Hematopoietic multipotent progenitor cell treated with erythropoietin and hydrocortisone succinate and interleukin-3 and kit ligand, for 15 days (in vitro differentiated cells): ENCODE measurements at places on chromosomes 12 and 14.
A peak's percentile ranks its signal among the peaks of the same experiment; 100 is the strongest.

DNA sequence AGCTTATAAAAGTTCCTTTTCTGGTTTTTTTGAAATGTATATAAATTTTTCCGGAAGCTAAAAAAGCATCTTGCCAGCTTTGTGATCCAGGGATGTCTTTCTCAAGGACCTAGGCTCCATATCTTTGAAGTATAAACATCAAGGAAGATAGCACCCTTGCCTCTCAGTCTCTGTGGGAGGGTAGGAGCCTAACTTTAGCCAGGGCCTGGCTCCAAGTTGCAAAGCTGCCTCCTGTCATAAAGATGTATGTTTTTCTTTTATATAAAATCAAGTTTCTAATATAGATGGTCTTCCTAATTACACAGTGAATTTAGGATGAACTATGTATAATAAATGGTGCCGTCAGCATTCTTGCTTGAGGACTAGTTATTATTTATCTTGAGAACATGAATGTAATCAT, 612.6 kb upstream of the USP15 start:
- no peak for DNase-seq

GRCh38 chr12:10612984-10613348, 443 bp downstream of the MAGOHB start:
- no peak for DNase-seq

DNA sequence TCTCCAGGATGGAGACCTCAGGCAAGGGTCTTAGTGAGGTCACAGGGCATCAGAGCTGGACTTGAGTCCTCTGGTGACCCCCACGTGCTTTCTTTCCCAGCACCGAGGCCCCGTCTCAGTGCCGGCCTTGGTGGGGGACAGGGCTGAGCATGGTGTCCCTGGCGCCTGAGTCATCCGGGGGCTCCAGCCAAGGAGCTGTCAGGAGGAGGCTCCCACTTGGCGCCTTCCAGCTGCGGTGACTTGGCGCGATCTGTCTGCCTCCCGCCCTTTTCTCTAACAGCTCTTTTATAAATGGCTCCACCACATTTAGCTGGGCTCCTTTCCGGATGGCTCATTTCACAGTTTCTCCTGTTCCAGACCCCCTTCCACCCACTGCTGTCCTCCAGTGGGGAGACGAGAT, 60.4 kb downstream of the PRMT8 start:
- DNase-seq: no peak

DNA sequence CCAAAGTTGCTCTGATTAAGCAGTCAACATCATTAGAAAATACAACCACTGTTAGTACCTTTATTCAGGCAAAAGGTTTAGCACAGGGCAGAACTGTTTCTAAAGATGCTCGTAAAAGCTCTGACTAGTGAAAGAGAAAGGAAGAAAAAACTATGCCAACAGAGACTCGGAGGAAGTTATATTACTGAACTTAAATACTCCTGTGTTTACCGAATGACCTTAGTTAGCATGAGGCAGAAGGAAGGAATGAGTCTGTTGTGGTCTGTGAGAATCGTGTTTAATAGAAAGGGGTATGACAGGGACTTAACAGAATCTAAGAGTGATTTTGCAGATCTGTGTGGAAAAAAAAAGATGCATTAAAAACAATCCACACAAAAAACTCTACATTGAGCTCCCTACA, 84.1 kb upstream of the OVCH1 start:
- DNase-seq: no peak

GRCh38 chr12:155646-156045, 58.3 kb downstream of the SLC6A12 start:
- DNase-seq: no peak

DNA sequence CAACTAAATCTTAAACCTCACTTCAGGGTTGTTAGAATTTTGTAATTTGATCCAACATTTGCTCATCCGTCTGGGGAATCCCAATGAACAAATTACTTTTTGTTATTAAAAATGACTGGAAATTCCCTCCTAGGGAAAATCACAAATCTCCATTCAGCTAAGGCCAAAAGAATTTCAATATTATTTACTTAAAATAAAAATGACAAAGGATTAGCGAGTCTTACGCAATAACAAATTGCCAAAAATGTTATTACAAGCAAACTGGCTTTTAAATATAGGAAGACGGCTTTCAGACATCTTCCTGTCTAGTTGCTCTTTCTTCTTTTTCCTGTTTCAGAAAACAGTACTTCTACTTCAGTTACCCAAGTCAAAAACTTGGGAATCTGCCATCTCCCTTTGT, 92.4 kb upstream of the TSPAN8 start:
- no peak for DNase-seq

DNA sequence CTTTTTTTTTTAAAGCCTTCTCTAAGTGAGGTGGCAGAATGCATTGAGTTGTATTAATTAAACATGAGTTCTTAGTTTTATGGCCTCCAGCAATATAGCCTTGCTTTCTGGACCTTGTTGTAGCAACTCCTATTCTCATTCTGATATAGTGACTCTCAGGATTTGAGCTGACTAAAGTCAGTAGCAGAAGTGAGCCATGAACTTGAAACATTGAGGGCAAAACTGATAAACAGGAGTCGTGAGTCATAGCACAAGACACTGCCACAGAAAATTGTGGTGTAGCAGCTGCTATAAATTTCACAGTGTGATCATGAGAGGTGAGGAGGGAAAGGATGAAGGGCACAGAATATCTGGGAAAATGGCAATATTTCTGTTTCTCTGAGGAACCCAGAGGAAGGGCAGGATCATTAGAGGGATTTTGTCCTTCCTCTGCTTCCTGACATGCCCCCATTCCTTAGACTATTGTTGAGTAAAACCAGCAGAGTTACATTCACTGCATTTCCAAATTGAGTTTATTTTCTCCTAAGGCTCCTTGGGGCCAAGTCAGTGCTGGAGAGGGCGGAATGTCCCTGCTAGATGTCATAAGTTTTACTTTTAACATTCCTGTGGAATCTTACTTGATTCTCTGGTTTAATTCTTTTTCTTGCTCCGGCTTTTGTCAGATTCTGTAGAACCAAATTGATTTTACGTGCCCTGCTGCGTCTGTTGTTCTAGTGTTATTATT, 7.5 kb downstream of the KLRG1 start:
- no peak for DNase-seq

GRCh38 chr12:129215556-129215955, 362.3 kb downstream of the GLT1D1 start:
- DNase-seq: no peak

DNA sequence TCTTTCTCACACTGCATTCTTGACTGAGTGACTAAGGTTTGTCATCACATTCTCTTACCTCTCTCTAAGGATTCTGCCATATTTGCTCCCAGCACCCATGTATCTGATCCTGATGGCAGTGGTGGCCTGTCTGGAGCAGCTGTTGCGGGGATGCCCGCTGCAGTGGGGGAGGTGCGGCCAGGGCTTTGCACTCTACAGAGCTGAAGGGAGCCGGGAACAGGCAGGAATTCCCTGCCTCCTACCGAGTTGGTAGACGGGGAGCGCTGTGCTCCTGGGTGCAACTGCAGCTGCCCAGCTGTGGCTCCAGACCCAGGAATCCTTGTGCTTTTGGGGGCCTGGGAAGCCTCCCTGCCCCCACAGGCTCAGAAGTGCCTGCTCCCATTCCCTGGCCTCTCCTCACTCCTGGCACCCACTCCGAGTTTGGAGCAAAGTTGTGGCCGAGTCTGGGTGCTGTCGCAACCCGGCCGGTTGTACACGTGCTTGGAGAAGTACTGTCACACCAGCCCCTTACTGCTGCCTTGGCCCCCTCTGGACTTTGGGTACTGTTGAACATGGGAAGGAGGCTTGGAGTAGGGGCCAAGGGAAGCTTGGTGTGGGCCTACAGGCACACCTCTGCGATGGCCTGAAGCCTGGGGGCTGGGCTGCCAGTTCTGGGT, 106.9 kb upstream of the OR4E1 start:
- no peak for DNase-seq

DNA sequence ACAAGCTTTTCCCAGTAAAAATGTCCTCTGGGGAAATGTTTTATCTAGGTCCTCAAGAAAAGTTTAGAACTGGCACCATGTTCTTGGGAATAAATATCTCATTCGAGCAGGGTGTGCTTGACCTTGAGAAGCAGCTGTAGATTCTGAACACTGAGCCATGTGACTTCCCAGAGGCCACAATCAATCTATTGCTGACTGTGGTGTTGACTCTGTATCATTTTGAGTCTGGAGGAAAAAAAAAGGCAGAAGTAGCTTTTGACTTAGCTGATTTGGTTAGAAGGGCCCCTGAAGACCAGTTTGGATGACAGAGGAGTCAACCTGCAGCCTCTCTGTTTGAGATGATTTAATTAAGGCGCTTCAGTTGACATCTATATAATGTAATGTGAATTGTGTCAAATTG, 592.4 kb upstream of the SEL1L start:
- no peak for DNase-seq

- no peak for DNase-seq
These were observed 9.0 kb downstream of the MVK start for GRCh38 chr12:109582636-109583035.

GRCh38 chr12:107439026-107439738, 246.4 kb upstream of the PWP1 start:
- DNase-seq: peak; percentile 27

- no peak for DNase-seq
These were observed 44.3 kb downstream of the OSBPL8 start for GRCh38 chr12:76515271-76515670.

GRCh38 chr14:64971943-64972791, at the start of gene RAB15:
RAB15 (minus strand) TSS chr14:64972336; CDS start chr14:64972076, 260 bp downstream.
- DNase-seq: no peak

DNA sequence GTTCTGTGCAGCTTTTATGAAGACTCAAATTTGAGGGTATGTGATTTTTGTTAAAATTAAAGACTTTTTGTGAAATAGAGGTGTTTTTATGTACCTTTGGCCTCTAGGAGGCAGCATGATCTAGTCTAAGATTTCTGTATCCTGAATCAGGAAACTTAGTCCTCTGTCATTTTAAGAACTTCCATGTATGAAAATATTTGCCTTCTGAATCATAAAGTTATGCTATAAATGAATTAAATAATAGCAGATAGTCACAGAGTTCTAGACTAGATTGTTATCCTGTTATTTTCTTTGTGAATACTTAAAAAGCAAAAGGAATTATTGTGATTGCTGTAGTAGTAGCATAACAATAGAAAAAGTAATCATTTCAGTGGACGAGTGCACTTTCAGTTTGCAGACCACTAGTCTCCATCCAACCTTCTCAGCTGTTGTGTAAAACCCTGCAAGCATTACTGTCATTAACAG, 56.3 kb downstream of the FGD4 start:
- peak; percentile 42 for DNase-seq

- DNase-seq: no peak
These were observed 28.5 kb downstream of the TMCC3 start for GRCh38 chr12:94621662-94622359.

- no peak for DNase-seq
These were observed 157.5 kb downstream of the PLCZ1 start for GRCh38 chr12:18580291-18580690.

DNA sequence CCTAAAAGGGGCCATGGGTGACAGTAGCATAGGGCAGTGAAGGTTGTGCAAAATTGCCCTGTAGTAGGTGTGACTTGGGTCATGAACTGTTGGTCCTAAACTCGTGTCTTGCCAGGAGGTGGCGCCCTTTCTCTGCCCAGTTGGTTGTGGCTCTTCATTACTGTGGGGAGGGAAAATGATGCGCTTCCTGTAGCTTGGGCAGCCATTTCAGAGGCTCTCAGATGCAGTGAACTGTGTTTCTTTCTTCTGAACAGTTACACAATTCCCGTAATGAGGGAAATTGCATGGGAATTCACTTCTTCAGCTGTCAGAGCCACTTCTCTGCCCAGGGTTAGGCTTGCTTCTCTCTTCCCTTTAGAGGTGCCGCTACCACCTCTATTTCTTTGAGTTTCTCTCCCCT, 148.1 kb upstream of the NRXN3 start:
- DNase-seq: peak; percentile 66

DNA sequence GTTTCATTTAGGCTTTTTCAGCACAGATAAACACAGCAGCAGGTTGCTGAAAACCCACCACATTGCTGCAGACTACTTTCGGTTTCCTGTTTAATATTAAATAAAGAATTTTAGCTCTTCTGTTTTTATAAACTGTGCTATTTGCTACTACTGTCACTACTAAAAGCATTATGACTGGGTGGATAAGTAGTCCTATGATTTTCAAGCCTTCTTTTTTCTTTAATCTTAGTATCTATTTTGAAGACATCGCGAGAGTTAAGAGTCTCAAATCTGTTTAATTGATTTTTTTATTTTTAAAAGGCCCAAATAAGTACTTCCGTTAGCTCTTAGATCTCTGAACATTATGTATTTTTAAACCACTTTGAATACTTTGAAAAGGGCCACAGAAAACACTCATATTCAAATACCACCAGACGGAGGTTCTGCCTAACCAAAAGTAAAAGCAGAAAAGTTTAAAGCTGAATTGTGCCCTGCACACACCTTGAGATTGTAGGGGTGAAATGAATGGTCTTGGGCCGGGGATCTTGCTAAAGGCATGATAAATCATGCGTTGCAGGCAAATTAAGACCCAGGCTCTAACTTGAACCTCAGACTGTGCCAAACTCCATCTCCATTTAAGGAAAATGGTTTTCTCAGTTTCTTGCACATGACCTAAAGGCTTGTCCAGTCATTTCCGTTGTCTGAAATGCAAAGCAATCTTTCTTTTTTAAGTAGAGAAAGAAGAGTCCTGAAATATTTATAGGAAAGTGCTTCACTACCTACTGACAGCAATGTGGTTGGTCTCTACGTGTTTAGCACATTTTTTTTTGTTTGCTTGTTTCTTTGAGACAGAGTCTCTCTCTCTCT, 13.6 kb upstream of the FOXN3 start:
- DNase-seq: no peak

- DNase-seq: no peak
These were observed 32.1 kb upstream of the PPM1H start for GRCh38 chr12:62966990-62967506.

DNA sequence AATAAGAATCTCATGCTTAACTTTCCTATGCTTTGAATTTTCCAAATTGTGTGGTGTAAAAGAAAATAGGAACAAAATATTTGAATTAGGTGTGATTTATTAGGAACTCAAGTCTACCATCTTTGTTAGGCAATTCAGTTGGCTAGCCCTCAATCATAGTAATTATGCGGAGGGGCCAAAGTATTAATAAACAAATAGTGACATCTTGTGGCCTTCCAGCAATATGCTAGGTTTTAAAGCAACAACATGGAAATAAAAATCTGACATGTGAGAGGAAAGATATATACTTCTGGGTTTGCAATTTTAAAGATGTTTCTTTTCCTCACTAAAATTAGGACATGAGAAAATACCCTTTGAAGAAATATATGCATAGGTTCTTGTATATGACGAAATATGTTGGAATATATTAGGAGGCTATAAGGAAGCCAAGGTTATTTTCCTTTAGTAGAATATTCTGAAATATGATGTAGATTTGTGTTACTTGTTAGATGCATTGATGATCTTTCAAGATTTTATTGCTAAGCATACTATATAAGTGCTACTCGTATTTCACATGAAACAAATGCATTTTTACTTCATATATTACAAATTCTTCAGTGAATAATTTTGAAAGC, 200.4 kb downstream of the PTPRO start:
- peak; percentile 5 for DNase-seq

DNA sequence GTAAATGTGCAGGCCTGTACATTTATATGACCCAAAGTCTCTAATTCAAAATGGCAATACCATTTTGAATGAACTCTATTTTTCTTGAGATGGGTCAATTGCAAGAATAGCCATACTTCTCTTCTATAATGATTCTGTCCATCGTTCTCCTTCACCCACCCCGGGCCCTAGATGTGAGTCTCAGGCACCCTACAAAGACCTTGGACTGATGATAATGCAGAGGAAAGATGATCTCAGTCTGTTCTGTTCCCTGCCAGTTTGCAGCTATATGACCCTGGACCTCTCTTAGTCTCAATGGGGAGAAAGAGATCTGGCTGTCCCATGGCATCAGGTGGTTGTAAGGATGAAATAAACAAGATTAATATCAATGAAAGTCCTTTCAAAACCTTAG, 30.1 kb downstream of the VCPKMT start:
- DNase-seq: no peak
